ENCODE measurements at places on chromosomes 3 and 15. TPM values are rescaled to one million over a fixed set of nuclear protein-coding genes. Genes with fewer than 3 reads are reported as not detected.

NRROS gene
- 8.8 TPM for total RNA-seq

STAB1 gene
- 0.39 TPM for total RNA-seq

PLCH1 gene
- total RNA-seq, result 0.03 TPM

RHOA gene
- 296 TPM for total RNA-seq

WDR93 gene
- 0.18 TPM for total RNA-seq

ACP3 gene
- not detected for total RNA-seq

TLE3 gene
- total RNA-seq, result 132 TPM

DUOXA1 gene
- not detected for total RNA-seq

GOLGA6L4 gene
- total RNA-seq, result 2.7 TPM

SAXO2 gene
- 1.1 TPM for total RNA-seq

GAP43 gene
- total RNA-seq, result not detected

CYP19A1 gene
- total RNA-seq, result not detected
